ENCODE measurements at places on chromosomes 12 and 14. TPM values are rescaled to one million over a fixed set of nuclear protein-coding genes. Genes with fewer than 3 reads are reported as not detected.
A peak's percentile ranks its signal among the peaks of the same experiment; 100 is the strongest.

GRCh38 chr14:99274346-99275221, 2.6 kb upstream of the BCL11B start:
- peak overlapping the region; percentile 52 for H3K4me3 ChIP-seq
- H3K36me3 ChIP-seq = no peaks in the 10 kb centered on the region
- peak; percentile 49 for DNase-seq

DNA sequence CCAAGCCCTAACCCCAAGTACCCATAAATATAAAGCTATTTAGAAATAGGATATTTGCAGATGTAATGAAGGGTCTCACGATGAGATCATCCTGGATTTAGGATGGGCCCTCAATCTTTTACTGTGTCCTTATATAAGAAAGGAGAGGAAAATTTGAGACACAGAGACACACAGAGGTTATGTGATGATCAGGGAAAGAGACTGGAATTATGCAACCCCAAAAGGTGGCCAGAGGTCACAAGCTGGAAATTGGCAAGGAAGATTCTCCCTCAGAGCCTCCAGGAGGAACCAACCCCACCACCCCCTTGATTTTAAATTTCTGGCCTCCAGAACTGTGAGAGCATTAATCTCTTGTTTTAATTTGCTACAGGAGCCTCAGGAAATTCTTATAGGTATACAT, 334.9 kb upstream of the PRICKLE1 start:
- no peak overlapping the region for H3K4me3 ChIP-seq
- no peaks in the 10 kb centered on the region for H3K27me3 ChIP-seq
- no peaks in the 10 kb centered on the region for H3K36me3 ChIP-seq

GRCh38 chr14:67385120-67385519, 25.0 kb downstream of the EIF2S1 start:
- DNase-seq = no peak
- peaks cover 56% of the 10 kb centered on the region for H3K36me3 ChIP-seq
- H3K27me3 ChIP-seq = no peaks in the 10 kb centered on the region
- H3K4me1 ChIP-seq = no peaks in the 10 kb centered on the region
- H3K27ac ChIP-seq = no peak overlapping the region

- no peaks in the 10 kb centered on the region for H3K27me3 ChIP-seq
- H3K36me3 ChIP-seq = no peaks in the 10 kb centered on the region
- no peak for DNase-seq
- H3K27ac ChIP-seq = no peak overlapping the region
- H3K4me1 ChIP-seq = no peaks in the 10 kb centered on the region
- no peak overlapping the region for H3K4me3 ChIP-seq
Measured at GRCh38 chr12:104356231-104357115, 52.9 kb downstream of the EID3 start.

GRCh38 chr14:53696217-53696965, 260.2 kb downstream of the BMP4 start:
- no peak overlapping the region for H3K27ac ChIP-seq
- no peak overlapping the region for H3K4me3 ChIP-seq
- H3K36me3 ChIP-seq = no peaks in the 10 kb centered on the region
- DNase-seq = no peak
- peaks cover 2% of the 10 kb centered on the region for H3K4me1 ChIP-seq

DDX24 gene
- 357 TPM for total RNA-seq

FOXN4 gene
- total RNA-seq = not detected

GPR65 gene
- total RNA-seq = 37.6 TPM

DAO gene
- not detected for total RNA-seq

MFAP5 gene
- total RNA-seq = not detected

Data from natural killer cell (primary cell).